Activated T-helper 1 cell treated with anti-CD3 and anti-CD28 coated beads, Interleukin-12 subunit alpha, Interleukin-12 subunit beta, Interleukin-2, Interleukin-4 antibody, amounts not matched to agents 30 ng/mL and 10 ng/mL and 1 ng/mL, durations not matched to agents 14 hours and 24 hours and 36 hours (primary cell): ENCODE measurements at places on chromosomes 5 and 9. TPM values are rescaled to one million over a fixed set of nuclear protein-coding genes. Genes with fewer than 3 reads are reported as not detected.
A peak's percentile ranks its signal among the peaks of the same experiment; 100 is the strongest.

Gene CDH18
- total RNA-seq: not detected in 2 replicates

Gene ABHD17B
- 18.5 and 20.4 TPM in 2 replicates for total RNA-seq

Gene PDGFRB
- 0.76 and 1.0 TPM in 2 replicates for total RNA-seq

DNA sequence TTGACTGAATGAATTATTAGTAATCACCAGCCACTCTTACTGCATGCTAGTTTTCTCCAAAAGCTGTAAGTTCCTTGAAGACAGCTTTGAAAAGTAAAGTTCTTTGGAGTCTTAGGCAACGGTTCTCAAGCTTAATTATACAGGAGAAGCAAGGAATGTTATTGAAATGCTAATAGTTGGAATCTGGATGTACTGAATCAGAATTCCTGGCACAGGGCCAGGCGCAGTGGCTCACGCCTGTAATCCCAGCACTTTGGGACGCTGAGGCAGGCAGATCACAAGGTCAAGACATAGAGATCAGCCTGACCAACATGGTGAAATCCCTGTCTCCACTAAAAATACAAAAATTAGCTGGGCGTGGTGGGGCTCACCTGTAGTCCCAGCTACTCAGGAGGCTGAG lies 33.4 kb downstream of the GRIA1 start:
- H3K27me3 ChIP-seq: no peaks in the 10 kb centered on the region
- no peak overlapping the region for H3K27ac ChIP-seq
- H3K36me3 ChIP-seq: no peaks in the 10 kb centered on the region
- no peaks in the 10 kb centered on the region for H3K4me1 ChIP-seq

GRCh38 chr5:170143710-170144109 lies 38.0 kb downstream of the FOXI1 start:
- no peak for DNase-seq
- peaks cover 2% of the 10 kb centered on the region for H3K27me3 ChIP-seq
- H3K4me1 ChIP-seq: no peaks in the 10 kb centered on the region
- H3K27ac ChIP-seq: no peak overlapping the region
- H3K4me3 ChIP-seq: no peak overlapping the region

DNA sequence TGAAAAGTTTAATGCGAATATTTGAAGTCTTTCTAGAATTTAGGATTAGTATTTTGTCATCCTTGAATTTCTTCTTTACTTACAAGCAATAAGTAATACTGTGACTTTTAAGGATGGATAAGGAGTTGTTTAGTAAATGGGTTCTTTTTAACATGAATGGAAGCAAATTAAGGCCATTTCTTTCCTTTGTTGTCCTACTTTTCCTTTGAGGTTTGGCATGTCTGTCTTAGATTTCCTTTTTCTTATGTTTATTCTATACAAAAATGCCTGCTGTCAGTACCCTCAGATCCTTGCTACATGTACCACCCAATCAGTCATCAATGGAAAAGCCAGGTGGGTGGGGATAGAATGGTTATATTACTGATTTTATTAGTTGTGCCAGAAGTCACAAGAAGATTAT lies 10.2 kb downstream of the STX17 start:
- H3K27me3 ChIP-seq: no peaks in the 10 kb centered on the region
- peaks cover 6% of the 10 kb centered on the region for H3K4me1 ChIP-seq
- H3K27ac ChIP-seq: no peak overlapping the region
- DNase-seq: no peak
- H3K36me3 ChIP-seq: peaks cover 34% of the 10 kb centered on the region

GRCh38 chr9:86098824-86099700 lies at the start of gene GOLM1:
TSS of gene GOLM1 (minus strand) at chr9:86099558. CDS start at chr9:86079320, 20,238 bp downstream.
- H3K27me3 ChIP-seq: peaks cover 48% of the 10 kb centered on the region
- peak within 1 kb of the TSS; percentile 95 for H3K4me3 ChIP-seq
- peaks cover 2% of the 10 kb centered on the region for H3K36me3 ChIP-seq

DNA sequence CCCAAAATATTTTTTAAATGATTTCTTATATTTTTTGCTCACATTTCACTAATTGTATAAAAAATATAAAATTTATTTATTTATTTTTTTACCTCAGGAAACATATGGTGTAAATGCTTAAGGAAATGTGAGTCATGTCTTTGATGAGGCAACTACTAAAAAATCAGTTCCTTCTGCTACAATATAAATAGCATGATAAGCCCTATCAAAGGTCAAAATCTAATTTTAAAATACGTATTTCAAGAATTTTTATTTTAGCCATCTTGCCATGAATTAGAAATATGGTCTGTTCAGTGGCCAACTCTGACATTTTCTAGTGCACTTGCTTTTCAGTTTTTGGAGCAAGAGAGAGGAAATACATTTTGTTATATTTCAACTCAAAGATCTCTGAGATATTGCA lies 50.5 kb downstream of the PDE4D start:
- no peaks in the 10 kb centered on the region for H3K4me1 ChIP-seq
- H3K27ac ChIP-seq: no peak overlapping the region
- H3K4me3 ChIP-seq: no peak overlapping the region
- DNase-seq: no peak

- no peak overlapping the region for H3K27ac ChIP-seq
- no peak overlapping the region for H3K4me3 ChIP-seq
- DNase-seq: no peak
- no peaks in the 10 kb centered on the region for H3K36me3 ChIP-seq
Observed at GRCh38 chr5:149202910-149203451, 61.7 kb downstream of the ABLIM3 start.

GRCh38 chr9:68644831-68645230 lies 60.2 kb upstream of the PIP5K1B start:
- H3K27ac ChIP-seq: peak overlapping the region; percentile 53
- H3K27me3 ChIP-seq: no peaks in the 10 kb centered on the region
- no peak overlapping the region for H3K4me3 ChIP-seq

DNA sequence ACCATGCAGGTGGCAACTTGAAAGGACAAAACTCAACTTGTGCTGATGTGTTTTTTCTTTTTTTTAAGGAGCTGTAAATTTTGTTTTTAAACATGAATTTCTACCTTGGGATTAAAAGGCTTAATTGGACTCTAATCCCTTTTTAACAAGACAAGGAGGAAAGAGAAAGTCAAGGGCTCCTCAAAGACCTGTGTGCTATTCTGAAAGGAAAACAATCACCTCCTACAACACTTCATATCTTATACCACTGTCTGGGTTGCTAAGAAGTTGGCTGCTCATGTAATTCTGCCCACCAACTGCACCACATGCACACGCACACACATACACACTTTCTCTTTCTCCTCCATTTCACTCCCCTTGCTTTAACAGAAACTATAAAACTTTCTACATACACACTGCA lies 78.6 kb downstream of the SH3RF2 start:
- no peak for DNase-seq
- no peak overlapping the region for H3K27ac ChIP-seq
- H3K4me1 ChIP-seq: peaks cover 10% of the 10 kb centered on the region
- peaks cover 3% of the 10 kb centered on the region for H3K27me3 ChIP-seq
- no peak overlapping the region for H3K4me3 ChIP-seq

GRCh38 chr9:125650271-125650737 lies 56.7 kb downstream of the MAPKAP1 start:
- peaks cover 71% of the 10 kb centered on the region for H3K4me1 ChIP-seq
- H3K27me3 ChIP-seq: no peaks in the 10 kb centered on the region
- peak overlapping the region; percentile 85 for H3K27ac ChIP-seq
- H3K36me3 ChIP-seq: peaks cover 21% of the 10 kb centered on the region

- DNase-seq: no peak
- no peaks in the 10 kb centered on the region for H3K36me3 ChIP-seq
- H3K27me3 ChIP-seq: peaks cover 4% of the 10 kb centered on the region
- no peaks in the 10 kb centered on the region for H3K4me1 ChIP-seq
- no peak overlapping the region for H3K4me3 ChIP-seq
- no peak overlapping the region for H3K27ac ChIP-seq
Observed at GRCh38 chr5:180126716-180127681, 55.4 kb upstream of the RNF130 start.

DNA sequence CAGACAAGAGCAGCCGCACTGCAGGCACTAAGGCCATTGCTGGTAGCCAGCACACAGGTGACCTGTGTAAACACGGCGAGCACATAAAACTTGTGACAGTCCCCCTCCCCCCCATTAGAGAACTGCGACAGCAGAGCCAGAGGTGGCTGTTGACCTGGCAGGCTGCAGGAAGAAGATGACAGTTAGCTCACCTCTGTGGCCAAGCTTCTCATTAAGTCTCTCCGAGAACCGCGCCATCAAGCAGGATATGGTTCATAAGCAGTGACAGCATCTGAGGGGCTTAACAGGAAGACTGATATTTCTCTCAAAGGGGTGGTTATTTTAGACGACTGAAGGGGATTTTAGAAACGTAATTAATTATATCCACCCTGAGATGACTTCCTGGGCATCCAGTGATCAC lies 5.2 kb downstream of the SURF4 start:
- peak overlapping the region; percentile 83 for H3K4me3 ChIP-seq
- H3K4me1 ChIP-seq: peaks cover 62% of the 10 kb centered on the region
- peak; percentile 27 for DNase-seq
- peaks cover 53% of the 10 kb centered on the region for H3K36me3 ChIP-seq
- H3K27me3 ChIP-seq: no peaks in the 10 kb centered on the region
- H3K27ac ChIP-seq: peak overlapping the region; percentile 76

DNA sequence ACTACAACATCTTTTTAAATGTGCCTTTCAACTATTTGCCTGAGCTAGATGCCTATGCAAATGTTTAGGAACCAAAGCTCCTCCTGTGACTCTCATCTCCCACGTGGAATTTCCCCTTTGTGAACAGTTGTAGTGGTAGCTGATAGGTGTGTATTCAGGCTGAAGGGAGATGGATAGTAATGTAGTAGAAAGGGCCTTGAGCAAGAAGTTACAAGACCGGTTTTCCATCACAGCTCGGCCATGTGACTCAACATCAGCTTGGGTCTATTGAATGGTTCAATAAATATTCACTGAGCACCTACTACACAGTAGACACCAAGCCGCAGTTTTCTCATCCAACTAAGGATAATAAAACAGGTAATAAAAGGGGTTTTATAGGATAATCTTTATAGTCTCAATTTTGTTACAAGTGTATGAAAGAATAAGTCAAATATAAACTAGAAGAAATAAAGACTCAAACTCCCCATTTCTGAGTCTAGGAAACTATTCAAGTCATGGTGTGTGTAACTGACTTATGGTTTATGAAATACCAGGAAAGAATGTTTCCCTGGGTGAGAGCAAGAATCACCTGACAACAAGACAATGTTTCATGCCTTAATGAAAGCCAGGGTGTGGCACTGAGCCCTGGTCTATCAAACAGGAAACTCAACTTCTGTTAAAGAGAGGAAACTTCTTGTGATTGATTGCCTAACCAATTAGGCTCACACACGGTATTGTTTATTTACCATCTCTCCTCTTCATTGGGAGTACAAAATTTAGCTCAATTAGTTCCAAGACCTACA lies 187.1 kb upstream of the SPEF2 start:
- no peak overlapping the region for H3K4me3 ChIP-seq
- no peaks in the 10 kb centered on the region for H3K36me3 ChIP-seq
- H3K27ac ChIP-seq: no peak overlapping the region
- no peaks in the 10 kb centered on the region for H3K4me1 ChIP-seq
- no peak for DNase-seq

GRCh38 chr9:33289936-33290246 lies 425 bp upstream of the NFX1 start:
- peak overlapping the region; percentile 93 for H3K4me3 ChIP-seq
- peaks cover 50% of the 10 kb centered on the region for H3K4me1 ChIP-seq
- DNase-seq: no peak
- peak overlapping the region; percentile 100 for H3K27ac ChIP-seq

- H3K36me3 ChIP-seq: no peaks in the 10 kb centered on the region
- H3K4me3 ChIP-seq: no peak overlapping the region
- no peaks in the 10 kb centered on the region for H3K4me1 ChIP-seq
- DNase-seq: no peak
- H3K27me3 ChIP-seq: peaks cover 4% of the 10 kb centered on the region
- H3K27ac ChIP-seq: no peak overlapping the region
Observed at GRCh38 chr9:130360672-130361071, 84.1 kb upstream of the ASS1 start.

DNA sequence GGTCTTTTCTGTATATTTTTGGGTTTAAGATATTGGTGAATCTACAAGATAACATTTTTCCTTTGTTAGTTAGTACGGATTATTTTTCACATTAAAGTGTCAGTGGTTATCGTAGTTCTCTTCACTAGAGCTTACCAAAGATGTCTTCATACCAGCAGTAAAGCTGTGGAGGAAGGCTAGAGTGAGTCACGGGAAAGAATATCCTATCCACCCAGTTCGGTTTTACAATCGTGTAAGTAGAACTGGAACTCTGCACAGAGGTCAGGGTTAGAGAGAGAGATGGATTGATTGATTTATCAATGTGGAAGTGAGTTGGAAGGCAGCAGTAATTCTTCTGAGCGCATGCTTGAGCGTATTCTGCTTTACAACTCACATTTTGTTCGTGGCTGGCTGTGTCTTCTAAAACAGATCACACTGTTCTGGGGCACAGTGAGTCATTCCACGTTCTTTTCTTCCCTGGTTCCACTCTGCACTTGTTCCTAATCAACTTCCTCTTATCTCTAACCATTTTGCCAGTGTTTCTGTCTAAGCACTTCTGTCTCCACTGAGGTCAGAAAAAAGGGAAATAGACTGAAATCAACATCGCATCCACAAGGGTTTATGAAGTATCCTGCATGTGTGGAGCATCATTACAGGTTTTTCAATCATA lies 86.5 kb upstream of the ARRDC3 start:
- no peaks in the 10 kb centered on the region for H3K36me3 ChIP-seq
- H3K27me3 ChIP-seq: peaks cover 2% of the 10 kb centered on the region
- peak overlapping the region; percentile 20 for H3K4me3 ChIP-seq
- H3K27ac ChIP-seq: no peak overlapping the region
- DNase-seq: no peak

DNA sequence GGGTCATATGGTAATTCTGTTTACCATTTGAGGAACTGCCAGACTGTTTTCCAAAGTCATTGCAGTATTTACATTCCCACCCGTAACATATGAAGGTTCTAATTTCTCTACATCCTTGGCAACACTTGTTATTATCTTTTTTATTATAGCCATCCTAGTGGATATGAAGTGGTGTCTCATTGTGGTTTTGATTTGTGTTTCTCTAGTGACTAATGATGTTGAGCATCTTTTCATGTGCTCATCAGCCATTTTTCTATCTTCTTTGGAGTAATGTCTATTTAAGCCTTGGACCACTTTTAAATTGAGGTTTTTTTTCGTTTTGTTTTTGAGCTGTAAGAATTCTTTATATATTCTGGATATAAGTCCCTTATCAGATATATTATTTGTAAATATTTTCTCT lies 132.8 kb upstream of the RUSC2 start:
- H3K36me3 ChIP-seq: no peaks in the 10 kb centered on the region
- no peak overlapping the region for H3K27ac ChIP-seq
- no peak for DNase-seq
- H3K4me3 ChIP-seq: no peak overlapping the region
- H3K4me1 ChIP-seq: no peaks in the 10 kb centered on the region
- peaks cover 4% of the 10 kb centered on the region for H3K27me3 ChIP-seq

DNA sequence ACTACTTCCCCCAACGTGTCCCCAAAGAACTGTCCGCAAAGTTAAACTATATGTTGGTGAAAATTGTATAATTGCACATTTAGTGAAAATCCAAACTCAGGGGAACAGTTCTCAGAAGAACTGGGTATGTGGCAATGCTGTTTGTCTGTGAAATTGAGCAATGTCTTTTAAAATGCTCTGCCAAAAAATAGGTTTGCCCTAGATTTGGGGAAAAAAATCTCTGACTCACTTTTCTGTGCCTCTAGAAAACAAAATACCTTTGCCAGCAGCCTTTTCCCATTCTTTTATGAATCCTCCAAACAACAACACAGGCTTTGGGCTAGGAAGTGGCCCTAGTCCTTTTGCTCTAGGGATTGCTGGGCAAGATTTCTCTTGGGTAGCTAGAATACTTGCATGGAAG lies 37.4 kb upstream of the ZNF608 start:
- no peak overlapping the region for H3K4me3 ChIP-seq
- no peaks in the 10 kb centered on the region for H3K27me3 ChIP-seq
- no peaks in the 10 kb centered on the region for H3K36me3 ChIP-seq
- no peak for DNase-seq
